ENCODE measurements at places on chromosomes 1 and 21.

GRCh38 chr1:92975551-92976232 is 14.4 kb upstream of the DIPK1A start:
- H3K27me3 ChIP-seq, result no peaks in the 10 kb centered on the region
- DNase-seq, result no peak
- H3K27ac ChIP-seq, result no peak overlapping the region
- no peak overlapping the region for H3K4me3 ChIP-seq
- no peaks in the 10 kb centered on the region for H3K36me3 ChIP-seq

GRCh38 chr1:218025454-218025853 is 259.6 kb upstream of the RRP15 start:
- no peak overlapping the region for H3K27ac ChIP-seq
- H3K4me3 ChIP-seq, result no peak overlapping the region
- DNase-seq, result no peak
- no peaks in the 10 kb centered on the region for H3K27me3 ChIP-seq
- peaks cover 2% of the 10 kb centered on the region for H3K4me1 ChIP-seq

DNA sequence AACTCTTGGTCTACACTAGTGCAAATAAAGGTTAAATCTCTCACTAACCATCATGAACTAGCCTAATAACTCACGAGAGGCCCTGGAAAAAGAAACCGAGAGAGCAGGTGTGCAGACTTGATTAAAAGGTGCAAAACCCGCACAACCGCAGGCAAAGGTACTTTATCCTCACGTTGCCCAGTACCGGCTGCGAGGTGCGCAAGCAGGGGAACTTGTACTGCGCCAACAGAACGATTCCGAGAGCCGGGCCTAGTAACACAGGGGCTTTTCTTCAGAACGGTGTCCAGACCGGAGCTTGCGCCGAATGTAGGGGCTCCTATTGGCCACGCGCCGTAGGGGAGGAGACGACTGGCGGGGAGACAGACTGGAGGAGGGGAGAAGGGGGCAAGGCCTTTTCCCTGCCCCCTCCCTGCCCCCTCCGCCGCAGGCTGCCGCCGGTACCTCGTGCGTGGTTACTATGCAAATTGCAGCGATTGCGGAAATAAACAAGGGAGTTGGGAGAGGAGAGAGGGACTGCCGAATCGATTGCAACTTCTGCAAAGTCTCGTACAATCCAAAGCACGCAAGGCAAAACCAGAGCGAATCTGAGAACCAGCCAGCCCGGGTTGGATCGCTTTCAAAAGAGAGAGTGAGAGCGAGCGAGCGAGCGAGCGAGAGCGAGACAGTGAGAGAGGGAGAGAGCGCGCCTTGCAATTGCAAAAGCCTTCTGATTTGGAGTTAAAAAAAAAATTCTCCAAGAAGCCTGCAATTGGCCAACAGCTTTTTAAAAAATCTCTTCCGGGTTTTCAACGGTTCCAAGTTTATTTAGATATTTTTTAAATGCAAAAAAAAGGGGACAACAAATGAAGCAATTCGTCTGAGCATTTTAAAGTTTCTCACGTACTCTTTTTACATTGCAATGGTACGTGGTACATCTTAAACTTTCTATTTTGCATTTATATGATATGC is 5.4 kb upstream of the NFIA start:
- peaks cover 5% of the 10 kb centered on the region for H3K4me1 ChIP-seq
- DNase-seq, result peak; percentile 87
- H3K27ac ChIP-seq, result no peak overlapping the region
- H3K4me3 ChIP-seq, result peak overlapping the region; percentile 73
- peaks cover 39% of the 10 kb centered on the region for H3K27me3 ChIP-seq

DNA sequence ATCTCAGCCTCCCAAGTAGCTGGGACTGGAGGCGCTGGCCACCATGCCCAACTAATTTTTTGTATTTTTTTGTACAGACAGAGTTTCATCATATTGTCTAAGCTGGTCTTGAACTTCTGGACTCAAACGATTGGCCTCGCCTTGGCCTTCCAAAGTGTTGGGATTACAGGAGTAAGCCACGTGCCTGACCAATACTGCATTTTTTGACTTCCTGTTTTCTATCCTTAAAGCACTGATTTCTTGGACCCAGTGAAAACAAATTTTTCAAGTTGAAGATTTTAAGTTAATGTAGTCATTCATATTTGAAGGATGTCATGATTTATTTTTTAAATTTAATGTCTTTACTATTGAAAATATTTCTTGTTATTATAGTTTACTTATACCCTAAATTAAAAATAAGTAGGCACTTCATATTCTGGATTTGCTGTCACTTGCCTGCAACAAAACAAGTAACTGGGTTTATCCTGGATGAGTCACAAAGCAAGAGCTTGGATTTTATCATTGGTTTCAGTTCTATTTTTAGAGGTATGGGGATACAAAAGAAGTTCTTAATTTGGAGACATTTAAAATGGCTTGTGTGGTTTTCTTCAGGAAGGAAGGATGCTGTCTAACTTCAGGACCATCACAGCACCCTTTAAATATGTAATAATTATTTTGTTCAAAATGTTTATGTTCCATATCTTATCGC is 2.2 kb upstream of the VPS45 start:
- H3K27me3 ChIP-seq, result no peaks in the 10 kb centered on the region
- H3K4me1 ChIP-seq, result no peaks in the 10 kb centered on the region
- DNase-seq, result no peak
- H3K27ac ChIP-seq, result no peak overlapping the region
- no peaks in the 10 kb centered on the region for H3K36me3 ChIP-seq

GRCh38 chr1:162708286-162708685 is 76.0 kb downstream of the DDR2 start:
- H3K36me3 ChIP-seq, result no peaks in the 10 kb centered on the region
- H3K27ac ChIP-seq, result no peak overlapping the region
- H3K4me1 ChIP-seq, result no peaks in the 10 kb centered on the region
- no peak for DNase-seq
